ENCODE measurements at places on chromosomes 3 and 15.

DNA sequence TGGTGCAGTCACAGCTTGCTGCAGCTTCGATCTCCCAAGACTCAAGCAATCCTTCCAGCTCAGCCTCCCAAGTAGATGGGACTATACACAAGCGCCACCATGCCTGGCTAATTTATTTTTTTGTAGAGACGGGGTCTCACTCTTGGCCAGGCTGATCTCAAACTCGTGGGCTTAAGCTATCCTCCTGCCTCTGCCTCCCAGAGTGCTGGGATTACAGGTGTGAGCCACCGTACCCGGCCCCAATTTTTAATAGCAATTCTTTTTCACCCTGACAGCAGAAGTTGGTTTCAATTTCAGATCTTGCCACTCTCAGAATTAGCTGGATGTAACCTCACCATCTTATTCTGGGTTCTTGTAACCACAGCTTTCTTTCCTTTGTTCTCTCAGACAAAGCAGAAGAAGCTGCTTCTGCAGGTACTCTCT, 64.8 kb downstream of the TRIM71 start:
- no peak for DNase-seq

- DNase-seq, result no peak
Measured at GRCh38 chr15:33378866-33379480, 68.2 kb downstream of the RYR3 start.

GRCh38 chr3:119738741-119739140, 35.9 kb downstream of the CFAP91 start:
- no peak for DNase-seq

- no peak for DNase-seq
Measured at GRCh38 chr15:70488002-70488605, 275.3 kb downstream of the UACA start.

DNA sequence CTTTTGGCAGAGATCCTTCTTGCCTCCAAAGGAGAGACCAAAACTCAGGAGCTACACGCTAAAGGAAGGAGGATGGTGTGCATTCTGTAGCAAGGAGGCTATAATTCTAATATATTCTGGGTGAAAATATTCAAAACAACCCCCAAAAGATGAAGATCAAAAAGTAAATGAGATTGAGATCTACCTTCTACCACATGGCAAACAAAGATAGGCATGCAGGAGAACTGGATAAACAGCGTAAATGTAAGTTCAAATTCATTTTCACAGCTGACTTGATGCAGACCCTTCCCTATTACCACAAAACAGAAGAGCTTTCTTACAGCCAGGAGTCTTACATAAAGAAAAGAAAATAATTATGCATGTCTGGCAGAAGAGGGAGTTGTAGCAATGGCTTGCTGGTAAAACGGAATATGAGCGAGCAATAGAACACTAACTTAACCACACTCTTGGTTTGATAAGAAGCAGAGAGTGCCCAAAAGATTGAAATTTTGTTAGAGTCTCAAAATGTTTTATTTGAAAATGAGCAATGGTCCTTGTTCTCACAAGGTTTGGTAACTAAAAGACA, 272.7 kb downstream of the MECOM start:
- no peak for DNase-seq

DNA sequence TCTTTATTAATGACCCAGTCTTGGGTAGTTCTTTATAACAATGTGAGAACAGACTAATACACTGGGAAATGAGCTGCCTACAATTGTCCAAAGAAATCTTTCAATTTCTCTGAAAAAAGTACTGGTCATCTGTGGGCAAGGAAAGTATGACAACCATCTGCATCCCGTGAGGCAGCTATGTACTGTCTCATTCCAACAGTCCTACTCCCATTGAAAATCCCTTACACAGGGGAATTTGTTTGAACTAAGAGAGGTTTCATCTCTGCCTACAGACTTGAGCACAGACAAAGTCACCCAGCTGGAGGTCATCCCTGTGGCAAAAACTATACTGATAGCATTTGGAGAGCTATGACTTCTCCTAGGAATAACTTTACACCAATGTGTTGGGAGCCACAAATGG, 27.1 kb downstream of the SHC4 start:
- DNase-seq, result no peak

DNA sequence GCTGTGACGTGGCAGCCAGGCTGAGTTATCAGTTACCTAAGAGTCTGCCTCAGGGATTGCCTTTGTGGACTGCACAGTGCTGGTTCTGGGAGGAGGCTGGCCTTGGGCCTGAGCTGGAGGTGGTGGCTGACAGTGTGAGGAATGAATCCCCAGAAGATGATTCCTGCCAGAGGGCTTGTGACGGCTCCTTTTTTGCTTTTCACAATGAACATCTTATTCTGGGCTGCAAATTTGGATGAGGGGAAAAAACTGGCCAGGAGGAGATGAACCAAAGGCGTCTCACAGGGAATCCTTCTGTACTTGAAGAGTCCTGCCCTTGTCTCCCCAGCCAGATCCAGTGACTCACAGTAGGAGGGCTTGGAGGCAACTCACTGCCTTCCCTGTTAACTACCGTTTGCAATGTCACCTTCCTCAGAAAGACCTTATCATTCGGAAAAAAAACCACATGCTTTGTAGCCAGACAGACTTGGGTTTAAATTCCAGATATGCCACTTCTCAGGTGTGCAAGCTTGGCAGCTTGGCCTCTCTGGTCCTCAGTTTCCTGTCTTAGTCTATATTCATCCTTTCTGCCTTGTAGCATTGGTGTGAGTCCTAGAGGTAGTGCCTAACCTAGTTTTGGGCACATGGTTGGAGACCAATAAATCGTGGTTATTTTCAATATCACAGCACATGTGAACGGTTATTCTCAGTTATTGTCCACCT, 19.1 kb downstream of the ST6GAL1 start:
- DNase-seq, result no peak
